ENCODE measurements at places on chromosomes 6 and 20.

- no peak for ATAC-seq
These were observed 177.4 kb upstream of the QKI start for GRCh38 chr6:163237110-163237509.

DNA sequence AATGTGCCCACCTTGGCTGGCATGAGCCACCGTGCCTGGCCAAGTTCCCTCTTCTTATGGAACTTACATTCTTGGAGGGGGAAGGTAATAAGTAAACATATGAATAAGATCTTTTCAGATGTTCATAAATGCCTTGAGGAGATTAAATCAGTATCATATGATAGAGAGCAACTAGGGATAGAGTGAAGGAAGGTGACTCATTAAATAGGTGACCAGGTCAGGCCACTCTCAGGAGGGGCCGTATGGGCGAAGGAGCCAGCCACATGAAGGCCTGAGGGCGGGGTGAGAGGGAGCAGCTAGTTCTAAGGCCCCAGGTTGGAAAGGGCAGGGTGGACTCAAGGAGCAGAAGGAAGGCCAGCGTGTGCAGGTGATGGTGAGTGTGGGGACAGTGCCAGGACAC is 91.1 kb downstream of the UST start:
- ATAC-seq: no peak

GRCh38 chr6:19327241-19327640 is 509.9 kb upstream of the ID4 start:
- ATAC-seq: no peak

DNA sequence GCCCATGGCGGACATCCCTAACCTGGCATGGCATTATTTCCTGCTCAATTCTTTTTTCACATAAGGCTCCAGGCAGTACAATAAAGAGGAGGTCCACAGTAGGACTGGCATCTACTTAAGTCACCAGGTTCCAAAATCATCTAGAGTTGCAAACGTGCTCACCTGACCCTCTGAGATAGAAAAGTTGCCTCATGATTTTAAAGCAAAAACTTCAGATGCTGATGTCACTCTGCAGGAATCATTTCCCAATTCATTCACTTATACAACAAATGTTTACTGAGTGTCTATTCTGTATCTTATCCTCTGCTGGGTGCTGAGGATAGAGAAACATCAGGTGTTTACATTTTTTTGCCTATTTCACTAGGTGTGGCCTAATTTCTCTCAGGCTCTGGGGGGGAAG is 2.2 kb downstream of the ADGRF4 start:
- no peak for ATAC-seq

DNA sequence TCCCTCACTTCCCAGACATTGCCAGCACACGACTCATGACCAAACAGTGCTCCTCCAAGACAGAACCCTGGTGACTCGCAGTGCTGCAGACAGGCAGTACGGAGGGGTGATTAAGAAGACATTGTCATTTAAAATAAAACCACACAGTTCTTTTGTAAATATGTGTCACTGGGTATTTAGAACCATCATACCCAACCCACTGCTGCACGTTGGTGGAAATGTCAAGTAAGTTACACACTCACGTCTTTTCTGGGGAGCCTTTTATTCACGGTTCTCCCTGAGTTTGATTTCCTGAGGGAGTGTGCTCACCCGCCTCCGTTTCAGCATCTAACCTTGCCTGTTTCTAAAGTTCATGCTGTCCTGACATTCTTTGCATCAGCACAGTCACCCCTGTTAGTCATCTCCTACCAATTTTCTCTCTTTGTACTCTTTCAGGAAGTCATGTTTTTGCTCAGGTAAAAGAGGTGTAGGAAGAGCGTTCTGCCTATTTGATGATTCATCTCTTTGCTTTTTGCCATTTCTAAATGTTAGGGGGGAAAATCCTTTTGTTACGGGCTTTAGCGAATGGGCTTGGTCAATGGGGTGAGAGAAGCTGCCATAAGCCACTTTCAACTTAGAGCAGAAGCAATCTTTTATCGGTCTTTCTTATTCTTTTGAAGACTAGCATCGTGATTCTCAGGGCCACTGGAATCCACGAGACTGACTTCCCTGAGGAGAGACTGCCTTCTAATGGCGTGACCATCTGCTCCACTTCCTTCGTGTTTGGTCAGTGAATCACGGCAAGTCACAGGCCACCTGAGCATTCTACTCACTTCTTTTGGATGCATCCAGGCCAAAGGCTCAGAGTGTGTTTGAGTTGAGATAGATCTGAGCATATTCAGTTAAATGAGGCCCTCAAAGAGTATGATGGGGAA is 512.8 kb upstream of the JARID2 start:
- ATAC-seq: peak; percentile 64

GRCh38 chr6:31717499-31718222 is 2.5 kb downstream of the LY6G6D start:
- ATAC-seq: no peak

DNA sequence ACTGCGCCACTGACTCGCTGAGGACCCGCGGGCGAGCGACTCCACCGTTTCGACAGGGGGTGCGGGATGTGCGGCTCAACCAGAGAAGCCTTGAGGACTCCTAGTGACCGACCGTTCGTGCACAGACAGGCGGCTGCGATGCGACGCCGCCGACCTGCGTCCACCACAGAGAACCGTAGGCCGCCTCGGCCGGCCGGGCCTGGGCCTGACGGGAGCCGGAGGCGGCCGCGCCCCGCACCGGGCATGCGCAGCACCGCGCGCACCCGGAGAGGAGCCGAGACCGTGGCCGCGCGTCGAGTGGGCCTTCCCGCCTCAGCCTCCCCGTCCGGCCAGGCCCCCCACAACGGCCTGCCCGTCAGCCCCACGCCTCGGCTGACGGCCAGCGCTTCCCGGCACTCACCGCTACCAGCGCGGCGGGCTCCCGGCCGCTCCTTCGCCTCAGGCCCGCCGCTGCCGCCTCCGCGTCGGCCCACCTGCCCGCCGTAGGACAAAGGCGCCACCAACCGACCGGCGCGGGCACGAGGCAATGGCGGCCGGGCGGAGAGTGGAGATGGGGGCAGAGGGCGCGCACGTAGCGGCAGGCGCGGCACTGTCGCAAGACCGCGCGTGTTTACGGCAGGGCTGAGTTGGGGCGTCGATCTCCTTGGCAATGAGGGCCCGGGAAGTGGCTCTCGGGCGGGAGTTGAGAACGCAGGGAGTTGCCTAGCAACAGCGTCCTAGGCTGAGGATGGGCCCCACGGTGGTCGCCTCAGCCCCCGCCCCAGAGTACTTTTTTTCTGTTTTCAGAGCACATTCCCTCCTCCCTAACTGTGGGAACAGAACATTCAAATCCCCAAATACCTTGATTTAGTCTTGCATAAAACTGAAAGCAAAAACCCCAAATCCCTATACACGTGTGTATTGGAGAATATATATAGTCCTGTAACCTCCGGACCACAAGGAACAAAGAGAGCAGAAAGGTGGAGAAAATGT is at the start of gene NCOA5:
NCOA5 (minus strand) TSS at position 546 of the 972 bp plus-strand sequence. CDS start 10,538 bp downstream, outside the sequence.
- ATAC-seq: peak; percentile 88

DNA sequence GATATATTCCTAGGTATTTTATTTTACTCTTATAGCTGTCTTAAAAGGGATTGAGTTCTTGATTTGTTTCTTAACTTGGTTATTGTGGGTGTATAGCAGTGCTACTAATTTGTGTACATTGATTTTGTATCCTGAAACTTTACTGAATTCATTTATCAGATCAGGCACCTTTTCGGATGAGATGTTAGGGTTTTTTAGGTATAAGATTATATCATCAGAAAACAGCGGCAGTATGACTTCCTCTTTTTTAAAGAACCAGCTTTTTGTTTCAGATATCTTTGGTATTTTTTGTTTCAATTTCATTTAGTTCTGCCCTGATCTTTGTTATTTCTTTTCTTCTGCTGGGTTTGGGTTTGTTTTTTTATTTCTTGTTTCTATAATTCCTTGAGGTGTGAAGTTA is 382.4 kb upstream of the ADGRB3 start:
- no peak for ATAC-seq

DNA sequence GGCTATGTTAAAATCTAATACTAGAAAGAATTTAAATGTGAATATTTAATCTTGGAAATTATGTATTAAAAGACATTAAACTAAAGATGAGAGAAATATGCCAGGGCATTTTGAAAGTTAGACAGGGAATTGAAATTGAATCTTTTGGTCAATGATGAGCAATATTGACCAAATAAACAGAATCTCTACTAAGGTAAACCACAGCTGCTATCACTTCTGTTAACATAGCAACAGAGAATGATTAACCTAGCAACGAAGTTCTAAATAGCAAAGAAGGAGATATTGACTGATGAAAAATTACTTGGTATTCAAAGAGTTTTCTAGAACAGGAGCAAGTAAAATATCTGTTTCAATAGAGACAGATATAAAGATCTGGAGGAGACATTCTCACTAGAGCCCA is 45.2 kb upstream of the RSPO3 start:
- no peak for ATAC-seq

DNA sequence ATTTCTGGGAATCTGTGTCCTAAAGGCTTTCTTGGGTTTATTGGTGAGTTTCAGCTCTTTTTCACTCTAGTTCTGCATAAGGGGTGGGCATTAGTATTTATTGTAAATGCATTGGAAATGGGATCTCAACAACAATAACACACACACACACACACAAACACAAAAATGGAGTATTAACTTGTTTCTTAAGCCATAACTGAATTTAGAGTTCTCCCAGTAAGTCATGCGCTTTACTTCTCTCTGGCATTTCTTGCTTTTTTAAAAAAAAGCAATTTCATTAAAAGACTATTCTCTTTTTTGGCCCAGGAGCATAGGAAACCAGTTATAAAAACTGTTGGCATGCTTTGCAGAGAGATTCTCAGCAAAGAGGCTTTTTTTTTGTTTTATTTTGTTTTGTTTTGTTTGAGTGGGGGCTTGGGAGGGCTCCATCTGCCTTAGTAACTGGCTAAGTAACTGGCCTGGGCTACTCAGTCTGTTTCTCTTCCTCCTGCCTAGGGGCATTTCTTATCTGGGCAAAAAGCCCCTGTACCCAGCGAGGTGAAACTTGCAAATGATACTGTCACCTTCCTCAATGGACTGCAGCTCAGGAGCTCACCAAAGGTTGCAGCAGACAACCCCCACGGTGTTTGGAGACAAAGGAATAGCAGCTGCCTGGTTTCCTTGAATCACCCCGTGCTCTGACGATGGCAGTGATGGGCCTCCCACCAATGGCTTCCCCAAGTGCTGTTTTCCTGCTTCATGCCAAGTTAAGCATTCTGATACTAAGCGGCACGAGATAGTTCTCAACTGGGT is 128.5 kb downstream of the BCAS1 start:
- ATAC-seq: no peak

- no peak for ATAC-seq
These were observed 231.0 kb downstream of the MEI4 start for GRCh38 chr6:77883851-77884250.

GRCh38 chr6:131372535-131372934 is 200.5 kb upstream of the ARG1 start:
- ATAC-seq: no peak

DNA sequence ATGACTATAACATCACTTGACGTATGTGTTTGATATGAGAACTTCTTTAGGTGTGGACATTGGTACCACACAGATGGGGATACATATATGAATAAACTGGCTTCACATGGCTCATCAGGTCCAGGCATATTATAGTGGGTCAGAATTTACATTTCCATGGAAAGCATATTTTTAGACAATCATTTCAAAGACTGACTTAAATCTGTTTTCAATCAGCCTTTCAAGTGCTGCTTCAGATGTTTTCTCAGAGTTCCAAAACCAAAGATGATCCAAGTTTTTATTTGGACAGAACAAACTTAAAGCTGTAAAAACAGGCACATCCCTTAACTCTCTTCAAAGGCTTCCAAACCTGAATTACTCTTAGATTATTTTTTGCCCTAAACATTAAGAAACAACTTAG is 88.1 kb downstream of the PRSS35 start:
- no peak for ATAC-seq

DNA sequence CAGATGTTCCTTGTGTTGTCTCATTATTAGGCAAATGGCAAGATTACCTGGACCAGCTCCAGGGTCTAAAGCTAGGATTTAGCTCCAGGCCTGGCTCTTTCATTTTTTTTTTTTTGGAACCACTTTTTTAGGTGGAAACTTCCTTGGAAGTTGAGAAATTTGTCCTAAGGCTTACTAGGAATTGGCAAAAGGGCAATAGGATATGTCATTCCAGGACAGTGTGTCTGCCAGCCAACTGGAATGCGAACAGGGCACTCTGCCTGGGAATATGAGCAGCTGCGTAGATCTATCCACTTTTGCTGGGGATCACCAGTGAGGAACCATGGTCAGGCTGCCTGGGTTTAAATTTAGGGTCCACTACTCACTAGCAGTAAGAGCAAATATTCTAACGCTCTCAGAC is 304.0 kb downstream of the TSHZ2 start:
- no peak for ATAC-seq

DNA sequence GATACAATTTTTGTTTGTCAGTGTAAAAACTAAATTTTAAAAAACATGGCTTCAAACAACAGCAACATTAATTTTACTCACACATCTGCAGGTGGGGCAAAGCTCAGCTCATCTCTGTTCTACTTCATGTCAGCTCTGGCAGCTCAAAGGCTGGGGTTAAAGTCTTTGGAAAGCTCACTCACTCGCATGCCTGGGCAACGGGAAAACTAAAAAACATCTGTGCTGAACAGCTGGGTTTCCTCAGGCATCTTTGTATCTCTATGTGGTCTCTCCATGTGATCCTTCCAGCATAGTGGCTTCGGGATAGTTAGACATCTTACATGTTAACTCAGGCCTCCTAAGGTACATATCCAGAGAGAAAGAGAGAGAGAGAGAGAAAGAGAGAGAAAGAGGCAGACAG is 499.6 kb downstream of the RFPL4B start:
- no peak for ATAC-seq

DNA sequence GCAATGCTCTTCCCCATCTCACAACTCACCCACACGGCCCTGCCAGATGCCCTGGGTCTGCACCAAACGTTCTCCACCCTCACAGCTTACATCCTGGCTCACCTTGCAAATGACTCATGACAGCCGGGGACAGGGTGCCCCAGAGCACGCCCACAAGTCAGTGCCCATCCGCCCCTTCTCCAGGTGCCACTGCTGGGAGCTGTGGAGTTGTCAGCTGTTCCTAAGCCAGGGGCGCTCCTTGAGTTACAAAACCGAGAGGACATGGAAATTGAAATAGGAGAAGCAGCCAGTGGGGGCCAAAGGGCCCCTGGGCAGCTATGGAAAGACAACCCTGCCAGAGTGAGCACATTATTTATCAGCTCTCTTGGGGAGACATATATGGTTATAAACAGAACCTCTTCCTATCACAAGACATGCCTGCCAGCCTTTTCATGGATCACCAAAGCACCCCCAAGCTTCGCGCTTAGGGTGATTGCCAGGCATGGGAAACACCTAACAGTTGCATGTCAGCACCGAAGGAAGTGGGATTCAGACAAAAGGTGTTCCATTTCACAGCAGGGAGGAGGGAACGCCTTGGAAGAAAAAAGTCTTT is 236.8 kb downstream of the LY86 start:
- ATAC-seq: no peak

DNA sequence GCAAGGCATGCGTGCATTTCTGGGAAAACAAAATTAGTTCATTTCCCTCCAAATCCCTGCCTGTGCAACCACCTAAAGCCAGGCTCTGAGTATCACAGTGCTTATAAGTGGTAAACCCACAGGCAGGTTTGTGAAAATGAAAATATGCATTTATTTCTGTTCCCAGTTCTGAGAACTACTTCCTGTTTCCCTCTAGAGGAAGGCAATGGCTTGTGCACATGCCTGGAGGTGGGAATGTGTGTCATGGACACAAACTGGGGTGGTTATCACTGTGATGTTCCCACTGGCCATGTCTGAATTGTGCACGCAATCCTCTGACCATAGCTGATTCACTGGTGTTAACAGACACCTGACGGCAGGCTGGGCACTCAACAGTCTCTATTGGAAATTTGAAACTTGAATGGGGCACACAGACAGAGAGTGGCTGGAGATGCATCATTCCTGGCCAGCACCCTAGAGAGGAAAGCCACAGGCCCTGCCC is 26.3 kb downstream of the FAM110A start:
- peak; percentile 61 for ATAC-seq

- ATAC-seq: no peak
These were observed 44.4 kb downstream of the ANKRD60 start for GRCh38 chr20:58184063-58184462.

All from activated T-helper 17 cell treated with anti-CD3 and anti-CD28 coated beads, Interleukin-2, amount 50 U/mL, for 72 hours (primary cell).